ENCODE measurements at places on chromosomes 6 and 20.

GRCh38 chr6:46815130-46815529 is 21.9 kb downstream of the MEP1A start:
- no peak for DNase-seq

DNA sequence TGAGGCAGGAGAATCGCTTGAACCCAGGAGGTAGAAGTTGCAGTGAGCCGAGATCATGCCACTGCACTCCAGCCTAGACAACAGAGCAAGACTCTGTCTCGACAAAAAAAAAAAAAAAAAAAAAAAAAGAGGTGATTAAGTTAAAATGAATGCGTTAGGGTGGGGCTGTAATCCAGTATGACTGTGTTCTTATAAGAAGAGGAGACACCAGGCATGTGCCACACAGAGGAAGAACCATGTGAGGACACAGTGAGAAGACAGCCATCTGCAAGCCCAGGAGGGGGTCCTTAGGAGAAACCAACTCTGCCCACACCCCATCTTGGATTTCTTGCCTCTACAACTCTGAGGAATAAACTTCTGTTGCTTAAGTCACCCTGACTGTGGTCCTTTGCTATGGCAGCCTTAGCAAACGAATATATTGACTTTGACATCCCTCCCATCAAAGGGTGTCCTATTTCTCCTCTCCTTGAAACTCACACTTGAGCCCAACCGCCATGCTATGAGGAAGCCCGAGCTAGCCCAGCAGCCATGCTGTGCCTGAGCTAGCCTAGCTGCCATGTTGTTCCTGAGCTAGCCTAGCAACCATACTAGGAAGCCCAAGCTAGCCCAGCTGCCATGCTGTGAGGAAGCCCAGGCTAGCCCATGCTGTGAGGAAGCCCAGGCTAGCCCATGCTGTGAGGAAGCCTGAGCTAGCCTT is 15.8 kb upstream of the PPP1R16B start:
- no peak for DNase-seq

- no peak for DNase-seq
Measured at GRCh38 chr6:127446356-127446755, 12.8 kb downstream of the KIAA0408 start.

GRCh38 chr6:117118490-117118889 is 146.9 kb upstream of the VGLL2 start:
- DNase-seq: no peak

DNA sequence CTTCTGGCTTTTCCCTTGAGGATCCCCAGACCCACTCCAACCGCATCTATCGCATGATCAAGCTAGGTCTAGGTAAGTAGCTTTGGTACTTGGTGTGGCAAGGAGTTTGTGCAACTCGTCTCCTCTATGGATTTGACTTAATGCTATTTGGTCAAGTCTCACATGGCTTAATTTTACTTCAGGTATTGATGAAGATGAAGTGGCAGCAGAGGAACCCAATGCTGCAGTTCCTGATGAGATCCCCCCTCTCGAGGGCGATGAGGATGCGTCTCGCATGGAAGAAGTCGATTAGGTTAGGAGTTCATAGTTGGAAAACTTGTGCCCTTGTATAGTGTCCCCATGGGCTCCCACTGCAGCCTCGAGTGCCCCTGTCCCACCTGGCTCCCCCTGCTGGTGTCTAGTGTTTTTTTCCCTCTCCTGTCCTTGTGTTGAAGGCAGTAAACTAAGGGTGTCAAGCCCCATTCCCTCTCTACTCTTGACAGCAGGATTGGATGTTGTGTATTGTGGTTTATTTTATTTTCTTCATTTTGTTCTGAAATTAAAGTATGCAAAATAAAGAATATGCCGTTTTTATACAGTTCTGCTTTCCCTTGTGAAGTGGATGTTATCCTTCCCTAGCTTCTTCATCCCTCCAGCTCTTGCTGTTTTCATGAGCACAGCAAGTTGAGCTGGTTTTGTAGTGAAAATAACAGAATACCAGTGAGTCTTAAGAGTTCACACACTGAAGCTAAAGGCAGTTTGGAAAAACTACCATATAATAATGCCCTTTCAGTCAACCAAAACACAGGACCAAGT is 3.8 kb downstream of the SLC35B2 start:
- peak; percentile 53 for DNase-seq

DNA sequence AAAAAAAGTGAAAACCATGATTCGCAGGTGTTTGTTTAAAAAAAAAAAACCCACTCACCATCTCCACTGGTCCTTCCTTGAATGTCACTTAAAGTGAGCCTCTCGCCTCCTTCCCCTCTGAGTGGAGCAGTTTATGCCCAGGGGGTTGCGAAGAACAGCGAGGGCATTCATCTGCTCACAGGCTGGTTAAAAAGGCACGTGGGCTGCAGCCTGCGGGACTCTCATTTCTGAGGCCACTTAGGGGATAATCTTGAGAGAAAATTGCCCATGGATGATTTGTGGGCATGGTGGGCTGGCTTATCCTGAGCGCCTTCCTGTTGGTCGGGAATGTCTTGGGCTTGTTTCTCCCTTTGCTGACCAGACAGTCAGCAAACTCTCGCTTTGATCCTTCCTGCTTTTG is 18.9 kb downstream of the BCAS4 start:
- DNase-seq: no peak

GRCh38 chr6:48671505-48671904 is 560.5 kb upstream of the PTCHD4 start:
- no peak for DNase-seq

- DNase-seq: no peak
Measured at GRCh38 chr20:51884561-51884960, 82.2 kb upstream of the SALL4 start.

GRCh38 chr20:34876406-34877282 is at the start of gene ACSS2:
TSS of gene ACSS2 (plus strand) at chr20:34876612. CDS start at chr20:34876646, 34 bp downstream.
- peak; percentile 88 for DNase-seq

DNA sequence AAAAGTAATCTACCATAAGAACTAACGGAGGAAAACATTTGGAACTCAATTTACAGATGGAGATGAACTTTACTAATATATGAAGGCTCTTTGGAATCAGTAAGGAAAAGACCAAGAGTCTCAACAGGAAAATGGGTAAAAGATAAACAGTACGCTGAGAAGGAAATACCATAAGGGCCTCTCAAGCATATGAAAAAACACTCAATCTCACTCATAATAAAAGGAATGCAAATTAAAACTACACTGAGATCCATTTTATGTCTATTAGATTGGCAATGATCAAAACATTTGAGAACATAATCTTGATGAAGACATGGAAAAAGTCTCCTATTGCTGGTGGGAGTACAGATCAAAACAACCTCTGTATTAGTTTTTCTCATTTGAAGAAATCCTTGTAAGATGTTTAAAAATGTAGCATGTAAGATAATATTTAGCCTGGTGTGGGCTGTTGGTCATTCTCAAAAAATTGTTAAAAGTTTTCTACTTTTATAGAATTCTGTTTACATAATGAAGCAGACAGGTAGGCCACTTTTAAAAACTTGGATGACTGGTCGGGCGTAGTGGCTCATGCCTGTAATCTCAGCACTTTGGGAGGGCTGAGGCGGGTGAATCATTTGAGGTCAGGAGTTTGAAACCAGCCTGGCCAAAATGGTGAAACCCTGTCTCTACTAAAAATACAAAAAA is 14.5 kb downstream of the REV3L start:
- DNase-seq: no peak

DNA sequence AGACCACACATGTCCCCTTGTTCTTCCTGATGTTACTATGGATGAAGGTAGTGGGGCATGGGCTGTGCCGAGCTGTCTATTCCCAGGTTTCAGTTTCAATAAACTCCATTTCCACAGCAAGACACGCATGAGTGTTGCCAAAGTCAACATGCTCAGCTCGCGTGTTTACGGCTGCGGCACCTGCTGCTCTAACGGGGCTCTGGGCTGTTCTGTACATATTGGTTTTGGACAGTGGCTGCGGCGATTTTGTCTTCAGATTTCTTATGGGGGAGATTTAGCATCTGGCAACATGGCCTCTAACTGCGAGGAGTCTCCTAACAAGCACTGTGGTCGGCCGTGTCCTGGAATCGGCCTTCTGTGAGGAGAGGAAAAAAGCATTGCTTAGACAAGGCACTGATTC is 58.6 kb downstream of the TMEM242 start:
- no peak for DNase-seq

GRCh38 chr6:147287869-147288271 is 83.7 kb downstream of the STXBP5 start:
- DNase-seq: no peak

- peak; percentile 10 for DNase-seq
Measured at GRCh38 chr6:136723780-136724179, 68.5 kb downstream of the MAP3K5 start.

- no peak for DNase-seq
Measured at GRCh38 chr20:2282181-2282580, 13.6 kb upstream of the TGM3 start.

DNA sequence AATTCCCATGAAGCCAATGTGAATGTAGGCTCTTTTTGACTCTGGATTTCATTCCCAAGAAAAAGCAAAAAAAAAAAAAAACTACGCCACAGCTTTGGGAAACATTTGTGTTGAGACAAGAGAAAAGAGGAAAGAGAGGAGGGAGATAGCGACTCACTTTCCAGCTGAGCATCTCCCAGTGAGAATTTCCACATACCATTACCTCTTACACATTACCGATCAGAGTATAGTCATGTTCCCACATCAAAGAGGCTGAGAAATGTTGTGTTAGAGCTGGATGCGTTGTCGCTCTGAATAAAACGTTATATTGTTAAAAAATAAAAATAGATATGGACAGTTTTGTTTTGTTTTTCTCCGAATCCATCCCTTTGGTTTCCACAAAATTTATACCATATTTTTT is 1019.3 kb upstream of the ADGRB3 start:
- no peak for DNase-seq

- peak; percentile 34 for DNase-seq
Measured at GRCh38 chr6:142935553-142936517, 9.1 kb downstream of the HIVEP2 start.

DNA sequence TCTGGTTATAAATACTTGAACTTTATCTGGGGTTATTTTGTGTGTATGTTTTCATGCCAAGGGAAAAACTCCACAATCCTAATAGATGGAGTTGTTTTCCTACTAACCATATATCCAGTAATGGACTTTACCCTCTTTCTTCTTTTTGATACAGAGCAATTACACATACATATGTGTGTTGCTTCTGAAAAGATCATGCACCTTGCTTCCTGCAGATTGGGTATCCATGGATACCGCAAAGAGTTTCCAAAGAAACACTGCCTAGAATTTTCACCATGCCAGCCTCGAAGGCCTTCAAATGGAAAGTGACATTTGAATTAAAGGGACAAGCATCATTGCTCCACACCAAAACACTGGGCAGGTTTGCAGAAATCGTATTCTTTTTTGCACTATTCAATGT is 26.8 kb downstream of the HDDC2 start:
- no peak for DNase-seq

DNA sequence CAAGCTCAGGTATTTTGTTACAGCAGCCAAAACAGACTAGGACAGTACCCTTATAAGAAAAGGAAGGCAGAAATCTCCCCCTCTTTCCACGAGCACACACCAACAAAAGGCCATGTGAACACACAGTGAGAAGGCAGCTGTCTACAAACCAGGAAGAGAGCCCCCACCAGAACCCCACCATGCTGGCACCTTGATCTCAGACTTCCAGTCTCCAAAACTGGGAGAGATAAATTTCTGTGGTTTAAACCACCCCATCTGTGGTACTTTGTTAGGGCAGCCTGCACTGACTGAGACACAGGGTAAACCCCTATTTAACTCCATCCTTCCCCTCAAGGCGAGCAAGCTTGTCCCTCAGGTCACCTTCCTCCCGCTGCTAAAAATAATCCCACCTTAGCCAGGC is 475.8 kb upstream of the JARID2 start:
- no peak for DNase-seq

DNA sequence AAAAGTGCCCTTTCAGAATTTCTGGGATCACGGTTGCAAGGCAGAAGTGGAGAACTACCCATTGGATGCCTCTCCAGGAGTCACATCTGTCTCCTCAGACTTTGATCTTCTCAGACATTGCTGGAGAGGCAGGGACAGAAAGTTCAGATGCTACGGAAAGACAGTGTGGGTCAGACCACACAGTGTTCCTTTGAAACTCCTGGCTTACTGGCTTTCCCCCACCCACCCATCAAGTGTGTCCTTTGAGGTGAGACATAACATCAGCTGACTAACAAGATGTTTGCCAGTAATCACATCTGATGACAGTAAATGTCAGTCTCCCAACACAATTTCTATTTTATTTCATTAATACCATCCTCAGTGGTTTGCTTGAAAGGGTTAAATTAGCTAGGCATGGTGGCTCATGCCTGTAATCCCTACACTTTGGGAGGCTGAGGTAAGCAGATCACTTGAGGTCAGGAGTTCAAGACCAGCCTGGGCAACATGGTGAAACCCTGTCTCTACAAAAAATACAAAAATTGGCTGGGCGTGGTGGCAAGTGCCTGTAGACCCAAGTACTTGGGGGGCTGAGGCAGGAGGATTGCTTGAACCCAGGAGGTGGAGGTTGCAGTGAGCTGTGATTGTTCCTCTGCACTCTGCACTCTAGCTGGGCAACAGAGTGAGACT is 67.2 kb upstream of the SNX9 start:
- peak; percentile 36 for DNase-seq

DNA sequence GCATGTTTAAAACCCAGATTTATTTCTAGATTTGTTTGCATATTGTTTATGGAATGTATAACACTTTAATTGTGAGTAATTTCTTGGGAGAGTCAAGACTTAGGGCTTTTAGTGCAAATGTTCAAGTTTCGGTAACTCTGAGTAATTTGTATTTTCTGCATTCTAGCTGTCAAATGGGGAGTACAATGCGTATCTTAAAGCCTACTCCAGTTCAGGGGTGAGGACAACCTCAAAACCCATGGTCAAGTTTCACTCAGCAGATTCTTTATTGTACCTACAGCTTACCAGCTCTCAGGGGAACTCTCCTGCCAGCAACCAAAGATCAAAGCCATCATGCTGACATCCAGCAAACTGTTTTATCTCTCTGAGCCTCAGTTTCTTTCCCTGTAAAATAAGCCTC is 458.6 kb upstream of the JARID2 start:
- no peak for DNase-seq

DNA sequence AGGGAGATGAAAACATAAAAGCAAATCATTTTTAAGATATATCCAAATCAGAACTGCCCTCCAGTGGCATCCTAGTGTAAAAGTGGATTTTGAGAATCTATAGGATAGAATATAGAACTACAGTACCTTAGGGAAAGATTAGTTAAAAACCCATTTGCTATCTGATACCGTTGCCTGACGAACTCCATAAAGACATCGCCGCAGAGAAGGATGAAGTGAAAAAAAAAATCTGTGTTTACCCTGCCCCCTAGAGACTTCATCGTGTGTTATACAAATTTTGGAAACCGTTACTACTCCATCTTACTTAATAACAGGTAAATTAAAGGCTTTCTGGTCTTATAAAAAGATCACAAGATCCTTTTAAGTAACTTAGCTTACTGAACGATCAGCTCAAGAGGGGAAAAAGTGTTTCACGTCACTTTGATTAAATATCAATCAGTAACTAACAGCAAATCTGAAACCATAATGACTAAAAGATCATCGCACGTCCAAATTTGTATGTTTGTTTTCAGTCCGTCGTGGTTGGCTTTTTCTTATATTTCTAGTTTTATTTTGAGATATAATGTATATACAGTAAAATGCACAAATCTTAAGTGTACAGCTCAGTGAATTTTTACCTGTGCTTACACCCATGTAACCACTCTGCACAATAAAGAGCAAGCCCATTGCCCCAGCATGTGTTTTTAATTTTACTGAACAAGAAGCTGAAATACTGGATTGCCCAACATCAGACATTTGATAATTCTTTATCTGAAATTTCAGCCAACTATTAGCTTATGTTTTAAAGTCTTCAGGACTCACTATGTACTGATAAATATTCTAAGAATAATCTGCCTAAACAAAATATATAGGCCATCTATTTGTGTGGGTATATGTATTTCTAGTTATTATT is 881 bp upstream of the MCM3 start:
- no peak for DNase-seq

GRCh38 chr20:32960849-32961731 is 43.1 kb downstream of the SUN5 start:
- no peak for DNase-seq
